Activated T-cell treated with anti-CD3 and anti-CD28 coated beads for 24 hours (primary cell): ENCODE measurements at places on chromosomes 2 and 18.
A peak's percentile ranks its signal among the peaks of the same experiment; 100 is the strongest.

GRCh38 chr2:99762714-99763113, 272.9 kb upstream of the REV1 start:
- no peak for DNase-seq

DNA sequence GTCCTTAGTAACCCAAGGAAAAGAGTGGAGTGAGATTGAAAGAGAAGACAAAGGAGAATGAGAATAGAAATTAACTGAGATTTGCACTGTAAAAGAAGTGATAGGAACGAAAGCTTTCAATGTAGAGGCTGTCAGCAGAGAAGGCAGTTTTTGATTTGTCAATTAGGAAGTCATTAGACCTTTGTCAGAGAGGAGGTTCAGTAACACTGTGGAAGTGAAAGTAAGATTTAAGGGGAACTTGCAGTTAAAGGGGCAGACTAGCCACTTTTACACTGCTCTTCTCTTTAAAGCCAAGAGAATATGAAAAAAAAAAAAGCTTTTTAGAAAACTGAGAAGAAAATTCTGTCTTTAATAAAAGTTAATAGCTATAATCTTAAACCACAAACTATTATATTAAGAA, 11.5 kb upstream of the KYNU start:
- no peak for DNase-seq

GRCh38 chr2:135984199-135985017, 1.0 kb downstream of the DARS1 start:
- no peak for DNase-seq

GRCh38 chr2:147173798-147174197, 671.0 kb upstream of the ACVR2A start:
- no peak for DNase-seq

DNA sequence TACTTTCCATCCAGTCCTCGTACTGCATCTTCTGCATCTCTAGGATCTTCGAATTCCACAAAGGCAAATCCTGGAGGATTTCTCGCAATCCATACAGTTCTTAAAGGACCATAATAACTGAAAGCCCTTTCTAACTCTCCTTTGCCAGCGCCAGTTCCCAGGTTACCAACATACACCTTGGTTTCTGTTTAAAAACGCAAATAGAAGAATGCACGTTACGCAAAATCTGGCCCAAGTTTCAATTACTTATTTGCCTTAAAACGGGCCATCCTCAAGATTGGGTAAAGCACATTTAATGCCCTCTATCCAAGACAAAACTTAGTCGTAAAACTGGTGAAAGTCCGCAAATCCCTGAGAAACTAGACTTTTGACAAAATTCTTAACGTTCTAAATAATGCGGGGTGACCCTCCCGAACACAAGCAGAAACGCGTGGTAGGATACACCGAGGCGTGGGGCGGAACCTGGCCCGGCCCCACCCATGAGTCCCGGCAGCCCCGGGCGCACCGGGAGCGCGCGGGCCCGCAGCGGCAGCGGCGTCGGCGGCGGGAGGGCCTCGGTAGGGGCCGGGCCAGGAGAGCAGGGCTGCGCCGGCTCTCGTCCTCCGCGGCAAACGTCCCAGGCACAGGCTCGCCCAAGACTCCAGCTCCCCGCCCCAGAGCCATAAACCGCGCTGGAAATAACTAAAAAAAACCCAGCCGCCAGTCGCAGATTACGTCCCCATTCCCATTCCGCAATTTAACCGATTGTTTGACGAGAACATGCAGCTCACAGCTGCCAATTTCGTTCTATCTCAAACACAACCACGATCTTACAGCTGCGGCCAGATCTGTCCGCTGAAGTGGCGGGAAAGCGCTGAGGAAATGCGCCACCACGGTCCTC, 910 bp downstream of the SRSF7 start:
- DNase-seq: peak; percentile 29

- DNase-seq: no peak
Observed at GRCh38 chr18:5150894-5151293, 46.2 kb downstream of the AKAIN1 start.

DNA sequence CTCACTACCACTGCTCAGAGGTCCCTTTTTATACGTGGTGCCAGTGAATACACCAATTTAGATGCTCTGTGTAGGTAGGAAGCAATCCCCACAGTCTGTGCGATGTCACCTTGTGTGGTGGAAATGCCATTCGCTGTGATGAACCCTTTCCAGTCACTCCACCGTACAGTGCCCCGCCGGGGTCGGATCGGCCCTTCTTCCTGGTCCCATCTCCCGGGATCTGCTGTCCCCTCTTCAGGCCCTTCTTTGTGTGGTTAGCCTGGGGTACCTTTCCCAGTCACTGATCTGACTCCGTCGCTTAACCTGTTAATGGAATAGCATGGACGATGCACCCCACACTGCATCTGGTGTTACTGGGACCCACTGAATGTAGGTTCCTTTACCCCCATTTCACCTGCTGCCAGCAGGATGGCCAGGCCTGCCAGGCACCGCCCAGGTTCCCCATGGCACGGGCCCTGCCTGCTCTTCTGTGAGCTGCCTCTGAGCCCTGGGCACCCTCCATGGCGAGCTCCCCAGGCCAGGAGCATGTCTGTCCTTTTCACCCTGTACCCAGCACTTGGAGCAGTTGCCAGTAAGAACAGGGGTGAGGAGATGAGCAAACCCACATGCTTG, 18.0 kb downstream of the TWIST2 start:
- DNase-seq: no peak

DNA sequence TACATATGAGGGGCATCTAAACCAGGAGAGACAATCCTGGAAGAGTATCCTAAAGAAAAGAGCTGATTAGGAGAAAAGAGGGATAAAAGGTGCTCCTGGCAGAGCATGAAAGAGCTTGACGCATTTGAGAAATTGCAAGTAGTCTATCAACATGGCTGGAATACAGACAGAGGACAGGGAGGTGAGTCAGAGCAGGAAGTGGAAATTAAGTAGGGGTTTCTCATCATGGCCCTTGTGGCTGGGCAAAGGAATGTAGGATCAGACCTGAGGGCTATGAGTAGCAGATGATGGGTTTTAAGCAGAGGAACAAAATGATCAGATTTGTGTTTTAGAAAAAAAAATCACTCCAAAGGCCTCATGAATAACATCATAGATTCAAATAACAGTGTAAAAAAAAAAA, 49.2 kb upstream of the UGP2 start:
- DNase-seq: no peak

- no peak for DNase-seq
Observed at GRCh38 chr2:21710031-21710430, 586.3 kb downstream of the TDRD15 start.

DNA sequence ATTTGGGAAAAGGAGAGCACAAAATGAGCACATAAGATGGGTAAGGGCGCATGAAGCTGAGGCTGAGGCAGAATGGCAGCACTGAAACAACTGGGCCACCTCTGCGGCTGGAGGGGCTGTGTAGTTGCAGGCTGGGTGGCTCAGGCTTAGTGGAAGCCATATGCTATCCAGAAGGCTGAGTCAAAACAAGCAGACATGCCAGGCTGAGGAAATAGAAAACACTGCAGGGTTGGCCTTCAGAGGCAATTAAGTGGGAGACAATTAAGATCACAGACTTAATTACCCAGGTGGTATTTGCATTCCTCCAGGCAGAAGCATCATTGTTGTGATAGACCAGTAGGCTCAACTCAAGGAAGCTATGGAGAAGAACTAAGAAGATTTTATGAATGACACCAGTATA, 11.4 kb upstream of the XPO1 start:
- no peak for DNase-seq

- no peak for DNase-seq
Observed at GRCh38 chr2:73987948-73988700, 3.4 kb downstream of the TET3 start.

DNA sequence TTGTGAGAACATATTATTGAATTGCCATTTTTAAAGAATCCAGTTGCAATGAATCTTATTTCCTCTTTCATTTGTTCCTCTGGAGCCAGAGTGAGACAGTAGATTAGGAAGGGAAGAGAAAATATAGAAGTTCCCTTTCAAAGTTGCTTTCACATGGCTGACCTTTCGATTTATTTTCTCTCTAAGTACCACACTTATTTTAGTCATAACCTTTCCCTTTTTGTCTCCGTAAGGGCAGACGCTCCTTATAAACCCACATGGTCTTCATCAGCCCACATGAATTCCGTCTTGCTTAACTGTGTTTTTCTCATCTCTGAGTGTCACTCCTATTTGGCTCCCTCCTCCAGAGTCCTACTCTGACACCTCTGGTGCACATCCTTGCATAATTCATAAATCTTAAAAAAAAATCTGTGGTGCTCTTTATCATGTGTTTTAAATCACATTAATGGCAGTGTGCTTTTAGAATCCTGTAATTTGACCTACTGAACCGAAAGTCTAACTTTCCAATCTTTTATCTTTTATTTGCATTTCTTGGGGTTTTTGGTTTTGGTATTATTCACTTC, 38.5 kb upstream of the ZNF396 start:
- no peak for DNase-seq

GRCh38 chr2:115874427-115874826, 1432.0 kb downstream of the DPP10 start:
- no peak for DNase-seq

DNA sequence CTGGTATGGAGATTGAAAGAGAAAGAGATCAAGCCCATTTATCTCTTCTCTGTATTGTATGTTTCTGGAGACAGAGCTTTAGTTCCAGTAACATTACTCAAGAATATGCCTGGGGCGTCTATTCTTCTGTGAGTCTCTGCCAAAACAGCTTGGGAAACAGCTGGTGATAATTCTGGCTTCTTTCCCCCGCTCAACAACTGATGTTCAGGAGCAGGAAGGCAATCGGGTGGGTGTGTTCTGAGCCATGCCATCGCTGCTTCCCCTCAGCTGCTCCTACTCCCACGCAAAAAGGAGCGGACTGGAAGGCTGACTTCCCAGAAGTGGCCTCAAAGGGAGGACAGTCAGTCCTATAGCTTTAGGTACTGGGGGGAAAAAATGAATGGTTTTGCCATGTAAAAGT, 695.1 kb downstream of the PLCL1 start:
- no peak for DNase-seq

- DNase-seq: no peak
Observed at GRCh38 chr18:48781988-48782363, 168.8 kb downstream of the SMAD7 start.

- no peak for DNase-seq
Observed at GRCh38 chr2:15943378-15944280, 3.3 kb downstream of the MYCN start.

DNA sequence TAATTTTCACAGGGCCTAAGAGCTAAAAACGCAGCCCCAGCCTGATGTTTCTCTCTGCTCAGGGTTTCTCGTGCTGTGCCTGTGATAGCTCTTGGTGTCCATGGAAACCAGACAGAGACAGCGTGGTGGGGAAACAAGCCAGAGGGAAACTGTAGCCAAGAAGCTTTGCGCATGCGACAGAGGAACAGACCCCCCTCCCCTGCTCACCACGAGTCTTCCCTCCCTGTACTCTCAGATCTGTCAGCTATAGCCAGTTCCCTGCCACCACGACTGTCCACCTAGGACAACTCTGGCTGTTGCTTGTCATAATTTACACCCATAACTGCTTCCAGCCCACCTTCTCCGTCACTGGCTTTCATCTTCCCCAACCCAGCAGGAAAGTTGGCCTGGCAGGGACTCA, 13.2 kb upstream of the DNAJC27 start:
- no peak for DNase-seq

DNA sequence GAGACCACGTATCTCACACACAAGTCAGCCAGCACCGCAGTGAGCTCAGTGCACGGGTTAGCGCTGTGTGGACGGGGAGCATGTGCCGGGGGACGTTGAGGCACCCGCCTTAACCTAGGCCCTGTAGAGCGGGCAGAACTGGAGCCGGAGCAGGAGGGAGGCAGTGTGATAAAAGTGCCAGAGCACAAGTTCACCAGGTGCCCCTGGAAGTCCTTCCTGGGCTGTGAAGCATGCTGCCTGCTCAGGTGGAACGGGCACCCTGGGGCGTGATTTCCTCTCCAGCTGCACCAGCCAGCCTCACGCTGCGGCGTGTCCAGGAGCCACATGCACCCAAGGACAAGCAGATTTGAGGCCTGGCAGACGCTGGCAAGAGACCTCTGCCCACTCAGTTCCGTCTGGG, 50.3 kb downstream of the ITGB1BP1 start:
- no peak for DNase-seq

- no peak for DNase-seq
Observed at GRCh38 chr2:10271946-10272345, 30.8 kb upstream of the HPCAL1 start.

DNA sequence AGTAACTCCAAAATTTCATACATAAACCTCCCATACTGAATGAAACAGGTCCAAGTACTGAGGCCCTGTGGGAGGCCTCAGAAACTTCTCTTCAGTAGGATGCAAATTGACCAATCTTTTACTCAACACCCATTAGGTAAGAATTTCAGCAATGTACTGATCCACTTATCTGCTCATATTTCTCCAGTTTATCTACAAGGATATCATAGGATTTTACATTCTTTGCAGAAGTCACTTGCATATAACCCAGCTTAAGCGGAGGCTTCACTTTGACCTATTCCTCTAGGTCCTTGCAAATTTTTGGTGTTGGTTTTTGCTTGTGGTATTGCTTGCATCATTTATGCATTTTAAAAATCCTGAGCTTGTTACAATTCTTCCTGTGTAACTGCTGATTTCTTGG, 28.8 kb upstream of the SLC3A1 start:
- DNase-seq: no peak

DNA sequence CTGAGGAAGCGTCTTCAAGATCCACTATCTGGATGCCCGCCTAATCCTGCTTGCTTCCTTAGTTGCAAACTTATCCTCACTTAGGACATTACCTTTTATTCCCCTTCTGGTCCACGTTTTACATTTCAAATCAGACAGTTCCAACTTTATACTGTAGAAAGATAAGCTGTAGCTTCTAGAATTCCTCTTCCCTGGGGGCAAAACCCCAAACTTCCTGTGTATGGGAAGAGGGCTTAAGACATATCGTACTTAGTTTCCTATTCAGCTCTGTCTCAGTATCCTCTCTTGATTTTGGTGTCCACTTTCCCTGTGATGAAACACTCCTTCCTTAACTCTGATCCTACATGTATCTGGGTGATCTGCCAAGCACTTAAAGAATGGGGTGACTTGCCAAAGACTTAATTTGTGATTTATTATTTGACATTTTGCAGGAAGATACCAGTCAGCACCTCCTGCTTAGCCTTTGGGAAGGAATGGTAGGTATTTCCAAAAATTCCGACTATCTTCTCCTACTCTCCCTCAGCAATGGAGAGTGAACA, 245.2 kb downstream of the CDCA7 start:
- no peak for DNase-seq

DNA sequence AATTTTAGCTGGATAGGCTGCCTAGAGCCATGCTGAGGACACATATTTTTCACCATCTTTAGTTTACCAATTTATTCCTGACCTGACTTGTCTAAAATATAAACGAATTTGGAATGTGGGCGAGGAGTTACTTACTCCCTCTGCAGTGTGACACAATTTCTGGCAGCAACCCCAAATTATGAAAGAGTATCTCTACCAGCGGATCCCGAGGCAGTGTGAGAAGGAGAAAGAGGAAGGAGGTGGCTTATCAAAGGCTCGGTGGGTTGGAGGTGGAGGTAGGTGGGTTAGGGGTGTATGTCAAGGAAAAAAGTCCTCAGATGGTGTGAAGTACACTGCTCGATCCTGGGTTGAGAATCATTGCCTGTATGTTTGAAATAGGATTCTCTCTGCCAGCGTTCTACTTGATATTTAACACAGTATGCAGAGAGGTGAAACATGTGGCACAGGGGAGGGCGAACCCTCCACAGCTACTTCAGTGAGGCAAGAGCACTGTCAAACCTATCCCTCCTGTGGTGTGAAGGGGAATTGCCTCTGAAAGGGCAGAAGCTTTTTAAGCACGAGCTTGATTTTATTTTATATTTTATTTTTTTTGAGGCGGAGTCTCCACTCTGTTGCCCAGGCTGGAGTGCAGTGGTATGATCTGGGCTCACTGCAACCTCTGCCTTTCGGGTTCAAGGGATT, 76.0 kb downstream of the RFTN2 start:
- no peak for DNase-seq

- no peak for DNase-seq
Observed at GRCh38 chr18:79566771-79567431, 112.7 kb upstream of the CTDP1 start.
